Daoy (cell line): ENCODE measurements at places on chromosomes 11 and 22. TPM values are rescaled to one million over a fixed set of nuclear protein-coding genes. Genes with fewer than 3 reads are reported as not detected.

The OR2AT4 gene
- total RNA-seq = under 0.01 TPM in 1 of 2 replicates, not detected in the other

The SLC22A6 gene
- total RNA-seq = not detected in 2 replicates

The HEPHL1 gene
- not detected in 2 replicates for total RNA-seq

The FAM181B gene
- 0.23 TPM in 1 of 2 replicates, not detected in the other for total RNA-seq

DNA sequence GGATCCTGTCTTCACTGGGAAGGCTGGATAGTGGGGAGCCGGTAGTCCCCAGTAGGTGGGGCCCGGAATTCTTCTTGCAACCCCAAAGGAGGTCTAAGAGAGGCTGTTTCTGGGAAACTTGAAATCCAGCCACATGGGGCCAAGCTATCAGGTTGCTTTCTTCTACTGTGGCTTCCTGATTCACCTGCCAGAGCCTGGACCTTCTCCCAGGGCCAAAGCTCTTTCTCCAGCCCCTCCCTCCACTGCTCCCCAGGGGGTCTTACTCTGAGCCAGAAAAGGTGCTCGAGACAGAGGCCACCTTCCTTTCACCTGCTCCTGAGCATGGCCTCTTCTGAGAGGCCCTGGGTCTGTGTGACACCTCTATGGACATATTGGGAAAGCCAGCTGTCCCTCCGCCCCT lies 9.1 kb downstream of the TST start:
- no peak for DNase-seq

GRCh38 chr11:108177570-108177969 lies 44.9 kb downstream of the NPAT start:
- DNase-seq = no peak

GRCh38 chr11:79237703-79238102 lies 203.1 kb downstream of the TENM4 start:
- DNase-seq = peak; percentile 78

DNA sequence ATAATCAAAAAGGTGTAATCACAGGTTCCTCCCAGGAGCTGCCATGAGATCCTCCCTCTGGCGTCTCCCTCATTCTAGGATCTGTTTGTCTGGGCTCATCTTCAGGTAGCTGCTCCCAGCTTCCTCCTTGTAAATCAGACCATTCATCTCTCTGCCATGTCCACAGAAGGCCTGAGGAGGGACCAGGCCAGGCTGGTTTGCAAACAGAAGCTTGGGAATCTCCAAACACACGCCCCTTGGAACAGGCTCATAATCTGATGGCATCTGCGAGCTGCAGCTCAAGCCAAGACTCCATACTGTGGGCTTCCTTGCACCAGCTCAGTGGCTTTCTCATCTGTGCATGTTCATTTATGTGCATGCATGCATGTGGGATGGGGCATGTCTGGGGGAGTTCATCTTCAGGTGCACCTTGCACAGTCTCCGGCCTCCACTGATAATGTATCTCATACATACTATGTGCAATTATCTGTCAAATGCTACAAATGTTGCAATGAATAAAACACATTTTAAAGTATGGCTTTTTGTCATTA lies 134.9 kb downstream of the NXPE2 start:
- no peak for DNase-seq

DNA sequence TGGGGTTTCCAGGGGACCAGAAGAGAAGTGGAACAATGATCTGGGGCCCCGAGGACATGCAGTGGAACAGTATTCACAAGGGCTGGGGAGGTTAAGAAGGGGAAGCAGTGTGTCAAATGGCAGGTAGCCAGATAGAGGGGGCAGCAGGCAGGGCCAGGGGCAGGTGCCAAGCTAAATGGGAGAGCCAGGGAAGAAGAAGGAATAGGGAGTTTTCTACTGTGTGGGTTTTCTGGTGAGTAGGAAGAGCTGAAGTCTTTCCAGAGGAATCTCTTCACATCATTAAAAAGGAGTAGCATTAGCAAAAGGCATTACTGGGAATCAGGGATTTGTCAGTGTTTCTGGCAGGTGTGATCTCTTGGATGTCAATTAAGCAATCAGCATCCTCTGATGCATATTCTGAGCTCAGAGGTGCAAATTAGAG lies 55.8 kb downstream of the IRAG1 start:
- no peak for DNase-seq

GRCh38 chr11:44747316-44747715 lies 20.6 kb downstream of the TSPAN18 start:
- DNase-seq = peak; percentile 23
